ENCODE measurements at places on chromosomes 6 and 20.

GRCh38 chr6:50824552-50824951 lies 5.9 kb downstream of the TFAP2B start:
- no peak for DNase-seq

DNA sequence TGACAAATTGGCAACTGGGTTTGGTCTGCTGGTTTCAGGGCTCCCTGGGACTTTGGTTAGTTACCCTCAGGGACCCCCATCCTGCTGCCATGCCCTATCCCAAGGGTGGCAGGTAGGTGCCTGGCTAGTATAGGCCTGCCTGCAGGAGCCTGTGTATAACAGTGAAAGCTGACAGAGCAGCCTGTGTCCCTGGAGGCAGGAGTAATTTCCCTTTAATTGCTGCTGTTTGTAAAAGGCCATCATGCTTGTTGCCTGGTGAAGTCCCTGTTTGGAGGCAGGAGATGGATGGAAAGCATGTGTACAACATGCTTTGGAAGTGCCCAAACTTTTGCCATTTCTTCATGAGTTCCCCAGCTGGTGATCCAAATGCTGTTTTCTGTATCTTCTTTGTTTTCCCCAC lies 30.1 kb downstream of the CMTR1 start:
- no peak for DNase-seq

- DNase-seq = no peak
These were observed 7.9 kb downstream of the UBR2 start for GRCh38 chr6:42571611-42572342.

DNA sequence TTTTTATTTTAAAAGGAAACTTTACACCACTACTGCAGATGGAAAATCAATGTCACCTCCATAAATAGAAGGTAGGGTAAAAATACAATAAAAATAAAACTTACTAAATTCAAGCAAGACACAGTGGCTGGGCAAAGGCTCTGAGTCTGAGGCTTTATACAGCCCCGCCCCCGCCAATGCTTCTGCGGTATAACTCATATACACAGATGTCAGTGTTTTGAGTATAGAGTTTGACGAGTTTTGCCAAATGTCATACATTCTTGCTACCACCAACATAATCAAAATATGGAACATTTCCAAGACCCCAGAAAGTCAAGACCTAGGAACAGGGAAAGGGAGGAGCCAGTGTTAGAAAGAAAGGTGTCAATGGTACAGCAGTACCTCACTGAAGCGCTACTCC lies 12.8 kb downstream of the NFATC2 start:
- DNase-seq = no peak

Measured in aorta (tissue), 5 donors.